CD4-positive, alpha-beta T cell treated with Interleukin-10 for 1 hour (primary cell): ENCODE measurements at places on chromosomes 5 and 9.

DNA sequence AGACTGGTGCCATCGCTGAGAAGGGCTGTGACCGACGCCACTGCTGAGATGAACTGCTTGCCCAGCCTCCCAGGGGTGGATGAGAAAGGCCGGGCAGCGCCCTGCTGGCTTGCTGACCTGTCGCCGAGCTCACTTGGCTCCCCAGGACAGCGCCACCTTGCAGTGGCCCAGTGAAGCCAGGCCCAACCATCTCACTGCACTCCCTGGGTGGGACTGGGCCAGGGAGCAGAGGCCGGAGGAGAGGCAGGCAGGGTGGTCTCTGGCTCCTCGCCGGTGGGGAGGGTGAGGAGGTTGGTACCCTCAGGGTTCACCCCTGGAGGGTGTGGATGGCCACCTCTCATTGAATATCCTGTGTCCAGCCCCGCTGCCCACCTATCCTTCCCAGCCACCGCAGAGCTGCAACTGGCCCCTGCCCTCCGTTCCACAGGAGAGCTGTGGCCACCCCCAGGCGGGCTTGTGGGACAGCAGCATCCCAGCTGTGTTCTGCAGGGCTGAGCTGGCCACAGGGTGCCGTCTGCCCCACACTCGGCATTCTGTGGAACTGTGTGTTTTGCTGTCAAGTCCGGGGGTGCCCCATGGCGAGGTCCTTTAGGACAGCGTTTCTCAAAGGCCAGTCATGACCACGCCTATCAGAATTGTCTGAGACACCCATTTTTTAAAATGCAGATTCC lies 41.0 kb upstream of the FCN2 start:
- no peak for DNase-seq

- no peak for DNase-seq
Observed at GRCh38 chr9:79028101-79028500, 543.7 kb upstream of the TLE4 start.

GRCh38 chr9:108688676-108689075 lies 167.1 kb downstream of the ACTL7B start:
- no peak for DNase-seq

DNA sequence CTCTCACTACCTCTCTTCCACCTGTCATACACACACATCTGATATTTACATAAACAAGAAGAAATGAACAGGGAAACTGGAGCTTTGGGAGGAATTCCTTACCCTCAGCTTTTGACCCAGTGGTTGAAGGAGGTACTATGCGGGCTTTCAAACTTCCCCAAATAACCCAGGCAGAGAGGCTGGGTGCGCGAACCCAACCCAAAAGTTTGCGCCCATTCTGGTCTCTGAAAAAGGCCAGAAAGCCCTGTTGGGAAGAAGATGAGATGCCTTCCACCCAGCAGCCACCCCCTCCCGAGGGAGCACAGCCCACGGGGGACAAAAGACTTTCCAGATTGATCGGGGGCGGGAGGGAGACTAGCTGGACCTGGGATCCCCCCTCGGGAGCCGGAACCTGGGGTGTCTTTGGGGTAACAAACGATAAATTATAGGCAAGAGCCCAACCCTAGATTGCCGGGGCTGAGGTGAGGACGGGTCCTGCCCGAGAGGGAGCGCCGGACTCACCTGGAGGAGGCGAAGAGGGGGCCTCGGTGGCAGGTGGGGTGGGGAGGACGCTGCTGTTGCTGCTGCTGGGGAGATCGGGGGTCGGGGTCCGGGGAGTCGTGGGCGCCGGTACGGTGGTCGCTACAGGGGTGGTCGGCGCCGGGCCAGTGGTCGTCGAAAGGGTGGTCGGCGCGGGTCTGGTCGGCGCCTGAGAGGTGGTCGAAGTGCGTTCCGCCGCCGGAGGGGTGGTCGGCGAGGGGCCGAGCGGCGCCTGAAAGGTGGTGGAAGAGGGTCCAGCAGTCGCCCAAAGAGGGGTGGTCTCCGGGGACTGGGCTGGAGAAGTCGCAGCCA lies 798 bp downstream of the MEGF9 start:
- DNase-seq: peak; percentile 16

DNA sequence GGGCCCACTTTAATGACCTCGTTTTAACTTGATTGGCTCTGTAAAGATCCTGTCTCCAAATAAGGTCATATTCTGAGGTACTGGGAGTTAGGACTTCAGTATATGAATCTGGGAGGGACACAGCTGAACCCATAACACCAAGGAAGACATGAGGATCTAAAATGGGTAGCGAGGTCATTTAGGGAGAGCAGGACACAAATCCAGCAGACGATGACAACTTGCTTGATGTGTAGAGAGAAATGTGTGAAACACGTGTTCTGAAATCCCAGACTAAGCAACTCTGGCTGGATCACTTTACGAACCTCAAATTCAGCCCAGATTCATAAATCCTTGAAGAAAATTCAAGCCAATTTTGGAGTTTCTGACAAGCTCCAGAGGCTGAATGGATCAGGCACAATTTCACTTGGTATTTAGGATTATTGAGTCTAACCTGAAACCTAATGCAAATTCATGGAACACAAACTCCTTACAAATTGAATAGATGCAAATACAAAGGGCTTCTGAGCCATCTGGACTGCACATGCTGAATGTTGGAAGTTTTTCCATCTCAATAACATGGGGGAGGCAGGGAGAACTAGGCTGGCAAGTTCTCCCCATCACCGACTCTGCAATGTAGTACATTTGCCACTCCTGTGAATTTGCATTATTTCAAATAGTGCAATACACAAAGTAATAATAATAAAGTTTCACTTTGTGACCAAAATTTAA lies 74.0 kb upstream of the SLC30A5 start:
- DNase-seq: no peak

DNA sequence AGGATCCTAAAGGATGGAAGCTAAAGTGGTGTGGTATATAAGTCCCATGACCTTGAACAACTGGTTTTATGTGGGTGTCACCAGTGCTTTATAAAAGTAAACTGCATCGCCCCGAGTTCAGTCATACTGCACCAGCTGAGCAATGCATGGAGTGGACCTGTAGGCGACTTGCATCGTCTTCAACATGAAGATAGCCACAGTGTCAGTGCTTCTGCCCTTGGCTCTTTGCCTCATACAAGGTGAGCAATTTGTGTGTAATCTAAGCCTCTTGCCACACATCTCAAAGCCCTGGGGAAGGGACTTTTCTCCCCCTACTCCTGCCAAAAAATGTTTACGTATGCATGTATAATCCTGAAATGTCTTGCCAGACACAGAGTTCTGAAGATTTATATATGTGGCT lies at the start of gene SPINK5:
SPINK5 (plus strand) TSS at position 120 of the 400 bp plus-strand sequence; CDS start at position 185, 65 bp downstream.
- DNase-seq: no peak

DNA sequence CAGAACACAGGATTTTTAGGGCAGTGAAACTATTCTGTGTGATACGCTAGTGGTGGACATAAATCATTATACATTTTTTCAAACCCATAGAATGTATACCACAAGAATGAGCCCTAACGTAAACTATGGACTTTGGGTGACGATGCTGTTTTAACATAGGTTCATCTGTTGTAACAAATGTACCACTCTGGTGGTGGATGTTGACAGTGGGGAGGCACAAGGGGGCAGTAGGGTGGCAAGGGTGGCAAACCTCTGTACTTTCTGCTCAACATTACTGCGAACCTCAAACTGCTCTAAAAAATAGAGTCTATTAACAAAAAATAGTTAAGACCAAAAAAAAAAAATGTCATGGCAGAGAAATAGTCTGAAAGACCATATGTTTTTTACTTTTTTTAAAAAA lies 9.1 kb upstream of the MVB12B start:
- peak; percentile 60 for DNase-seq

DNA sequence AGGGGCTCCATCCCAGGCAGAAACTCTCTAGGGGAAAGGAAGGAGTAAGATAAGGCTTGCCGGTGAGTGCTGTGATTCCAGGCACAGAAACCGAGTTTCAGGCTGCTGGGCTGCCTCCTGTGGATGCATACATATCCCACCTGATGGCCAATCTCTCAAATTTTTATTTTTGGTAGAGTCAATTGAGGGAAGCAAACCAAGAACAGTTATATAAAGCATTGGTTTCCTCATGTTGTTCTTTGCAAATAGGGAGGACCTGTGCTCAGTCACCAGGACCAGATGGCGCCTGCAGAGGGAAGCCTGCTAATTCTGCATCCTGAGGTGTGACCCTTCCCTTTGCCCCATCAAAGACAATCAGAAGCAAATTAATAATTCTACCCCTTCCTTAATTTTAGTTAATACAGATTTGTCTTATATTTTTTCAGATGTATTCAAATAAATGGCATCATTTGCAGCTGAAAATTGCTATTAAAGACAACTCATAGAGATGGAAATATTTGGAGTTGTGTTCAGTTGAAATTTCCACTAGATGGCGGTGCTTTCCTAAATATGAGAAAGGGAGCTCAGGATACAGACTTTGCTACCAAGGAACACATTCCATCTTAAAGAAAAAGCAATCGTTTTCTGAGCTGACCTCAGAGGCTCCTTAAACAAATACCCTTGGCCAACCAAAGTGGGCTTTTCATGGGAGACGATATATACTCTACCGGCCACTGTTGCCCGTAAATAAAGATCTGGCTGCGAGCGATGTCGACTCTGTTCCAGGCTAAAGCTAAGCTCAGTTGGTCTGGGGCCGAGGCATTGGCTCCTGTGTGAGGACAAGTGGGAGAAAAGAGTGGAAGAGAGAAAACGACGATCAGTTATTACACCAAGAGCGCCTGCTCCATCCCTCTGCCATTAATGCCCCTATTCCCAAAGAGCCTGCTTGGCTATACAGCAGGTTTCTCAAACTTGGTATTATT lies 225.7 kb upstream of the KLF9 start:
- DNase-seq: peak; percentile 35

DNA sequence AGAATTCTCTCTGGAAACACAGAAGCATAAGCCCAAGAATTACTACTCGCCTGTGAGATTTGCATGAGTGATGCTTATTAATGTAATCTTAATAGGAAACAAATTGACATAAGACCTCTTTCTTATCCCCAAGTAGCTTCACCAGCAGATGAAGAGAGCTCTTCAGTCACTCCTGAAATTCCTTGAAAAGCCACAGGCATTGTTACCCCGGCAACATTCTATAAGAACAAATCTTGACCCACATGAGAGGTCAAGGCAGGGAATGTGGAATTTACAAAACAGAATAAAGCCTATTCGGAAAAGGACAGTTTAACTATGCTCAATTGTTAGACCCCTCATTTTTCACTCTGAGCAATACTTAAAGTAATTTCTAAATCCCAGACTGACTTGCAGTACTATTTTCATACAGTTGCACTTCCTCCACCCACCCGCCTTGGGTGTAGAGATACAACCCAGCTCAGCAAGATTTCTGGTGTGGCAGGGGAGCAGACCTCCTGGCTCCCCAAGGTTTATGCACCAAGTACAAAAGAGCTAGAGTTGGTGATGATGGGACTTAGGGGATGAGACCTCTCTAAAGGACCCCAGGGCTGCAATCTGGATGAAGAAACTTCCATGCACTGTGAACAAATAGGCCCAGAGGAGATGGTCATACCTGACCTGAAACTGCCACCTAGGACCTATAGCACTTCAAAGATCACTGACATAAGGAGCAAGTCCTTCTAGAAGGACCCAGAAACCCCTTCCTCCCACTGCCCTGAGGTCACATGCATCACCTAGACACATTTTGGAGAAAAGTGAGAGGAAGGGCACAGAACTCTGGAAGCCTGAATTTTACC lies 242.1 kb downstream of the ZNF608 start:
- DNase-seq: no peak

- DNase-seq: peak; percentile 23
Observed at GRCh38 chr5:148853868-148854267, 27.5 kb downstream of the ADRB2 start.

- DNase-seq: no peak
Observed at GRCh38 chr9:112747094-112747493, 3.5 kb upstream of the SNX30 start.

DNA sequence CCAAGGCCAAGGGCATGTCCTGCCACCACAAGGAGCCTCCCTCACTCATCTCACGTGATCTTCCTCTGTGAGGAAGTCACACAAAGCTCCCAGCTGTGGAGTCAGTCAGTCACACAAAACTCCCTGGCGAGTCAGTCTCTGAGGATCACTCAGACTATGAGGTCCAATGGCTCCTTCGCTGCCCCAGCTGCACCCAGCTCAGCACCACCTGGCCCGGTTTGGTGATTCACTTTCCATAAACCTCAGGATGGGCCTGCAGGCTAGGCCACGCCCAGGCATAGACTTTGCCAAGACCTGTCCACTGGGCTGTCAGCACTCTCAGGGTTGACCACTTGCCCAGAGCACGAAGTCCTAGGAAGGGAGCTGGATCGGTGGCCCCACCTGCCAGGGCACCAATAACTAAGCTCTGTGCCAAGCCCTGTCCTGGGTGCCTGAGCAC lies 233.8 kb downstream of the HSPA4 start:
- DNase-seq: no peak

GRCh38 chr9:130379649-130379970 lies 65.2 kb upstream of the ASS1 start:
- no peak for DNase-seq

DNA sequence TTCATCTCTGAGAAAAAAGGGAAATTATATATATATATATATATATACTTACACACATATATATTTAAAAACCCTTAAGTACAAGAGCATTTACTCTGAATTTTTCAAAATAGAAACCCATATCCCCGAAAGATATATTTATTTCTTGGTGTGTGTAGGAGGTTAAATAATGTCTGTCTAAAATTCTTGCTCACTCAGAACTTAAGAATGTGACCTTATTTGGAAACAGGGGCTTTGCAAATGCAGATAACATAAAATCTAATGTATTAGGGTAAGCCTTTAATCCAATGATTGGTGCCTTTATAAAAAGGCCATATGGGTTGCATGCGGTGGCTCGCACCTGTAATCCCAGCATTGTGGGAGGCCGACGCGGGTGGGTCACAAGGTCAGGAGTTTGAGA lies 517.3 kb upstream of the TLE4 start:
- DNase-seq: no peak

GRCh38 chr9:114225561-114226212 lies 70.3 kb downstream of the COL27A1 start:
- DNase-seq: no peak

DNA sequence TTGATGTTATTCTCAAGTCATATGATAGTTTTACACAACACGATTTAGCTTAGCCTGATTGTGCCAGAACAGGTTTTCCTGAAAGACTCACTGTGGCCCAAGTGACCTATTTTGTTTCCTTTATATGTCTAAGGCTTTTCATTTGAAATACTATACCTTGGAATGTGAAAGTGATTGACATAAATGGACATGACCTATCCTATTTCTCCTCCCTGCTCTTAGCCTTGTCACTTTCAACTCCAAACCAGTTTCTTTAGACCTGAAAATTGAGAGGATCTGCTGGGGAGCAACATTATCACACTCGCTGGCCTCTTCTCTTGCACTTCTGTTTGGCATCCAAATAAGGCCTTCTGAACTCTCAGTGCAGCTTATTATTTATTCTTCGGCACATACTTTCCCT lies 496.8 kb downstream of the MAT2B start:
- DNase-seq: no peak

DNA sequence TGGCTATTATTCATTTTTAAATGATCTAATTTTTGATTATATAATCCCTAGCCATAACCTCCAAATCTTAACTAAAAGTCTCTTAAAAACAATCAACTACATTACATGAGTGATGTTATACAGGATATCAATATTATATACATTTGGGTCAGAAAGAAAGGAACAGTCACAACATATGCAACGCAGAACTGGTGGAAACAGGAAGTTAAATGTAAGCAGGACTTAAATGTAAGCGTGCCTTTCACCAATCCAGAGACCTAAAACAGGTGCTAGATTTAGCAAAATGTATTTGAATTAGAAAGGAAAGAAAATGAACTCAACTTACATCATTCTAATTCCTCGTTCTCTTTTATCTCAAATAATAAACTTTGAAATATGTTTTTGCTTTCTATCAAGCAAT lies 738.5 kb downstream of the PTPRD start:
- no peak for DNase-seq

GRCh38 chr9:14147738-14148137 lies 166.2 kb downstream of the NFIB start:
- DNase-seq: no peak

- DNase-seq: no peak
Observed at GRCh38 chr9:86405926-86406325, 51.7 kb upstream of the TUT7 start.
